Stimulated activated CD4-positive, alpha-beta T cell treated with anti-CD3 and anti-CD28 coated beads, Interleukin-12 subunit alpha, Interleukin-12 subunit beta, amount 100 ng/mL, for 48 hours (primary cell): ENCODE measurements at places on chromosomes 1 and 21.
A peak's percentile ranks its signal among the peaks of the same experiment; 100 is the strongest.

GRCh38 chr1:230498704-230499103, 72.6 kb upstream of the PGBD5 start:
- no peak for DNase-seq

GRCh38 chr1:25030674-25031589, 100.9 kb upstream of the RUNX3 start:
- DNase-seq = peak; percentile 80

DNA sequence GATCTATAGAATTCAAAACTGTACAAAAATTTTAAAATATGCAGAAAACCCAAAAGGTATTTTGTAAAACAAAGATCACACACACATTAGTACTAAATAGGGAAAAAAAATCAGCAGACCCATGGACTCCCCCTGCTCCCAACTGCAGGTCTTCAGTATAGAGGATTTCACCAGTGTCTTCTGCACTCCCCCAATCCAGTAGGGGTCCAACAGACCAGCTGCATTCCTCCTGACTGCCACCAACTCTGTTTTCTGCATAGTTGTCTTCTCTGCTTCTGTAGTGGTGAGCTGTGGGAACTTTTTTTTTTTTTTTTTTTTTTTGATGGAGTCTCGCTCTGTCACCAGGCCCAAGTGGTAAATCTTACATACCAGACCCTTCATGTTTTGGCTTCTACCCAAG, 21.9 kb downstream of the CLCA2 start:
- no peak for DNase-seq

- no peak for DNase-seq
Observed at GRCh38 chr1:223084464-223084866, 58.6 kb downstream of the TLR5 start.

- no peak for DNase-seq
Observed at GRCh38 chr1:217563179-217563578, 67.7 kb downstream of the GPATCH2 start.

DNA sequence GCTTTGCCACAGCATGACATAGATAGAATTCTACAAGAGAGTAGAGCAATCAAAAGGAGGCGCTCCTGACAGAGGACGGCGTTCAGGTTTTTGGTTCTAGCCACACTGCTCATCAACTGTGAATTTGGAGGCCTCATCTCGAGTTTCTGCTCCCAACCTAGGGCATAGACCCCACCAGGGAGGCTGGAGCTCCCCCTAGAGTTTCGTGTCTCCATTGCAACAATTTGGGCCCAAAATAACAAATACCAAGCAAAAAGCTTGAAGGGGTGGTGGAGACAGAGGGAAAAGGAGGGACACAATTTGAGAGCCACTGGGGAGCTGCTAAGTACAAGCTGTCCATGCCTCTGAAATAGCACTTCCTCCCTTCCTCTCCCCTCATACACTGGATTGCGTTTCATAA, 297.0 kb downstream of the GPATCH2 start:
- DNase-seq = no peak

- DNase-seq = no peak
Observed at GRCh38 chr1:115336741-115337140, 1.3 kb downstream of the NGF start.

DNA sequence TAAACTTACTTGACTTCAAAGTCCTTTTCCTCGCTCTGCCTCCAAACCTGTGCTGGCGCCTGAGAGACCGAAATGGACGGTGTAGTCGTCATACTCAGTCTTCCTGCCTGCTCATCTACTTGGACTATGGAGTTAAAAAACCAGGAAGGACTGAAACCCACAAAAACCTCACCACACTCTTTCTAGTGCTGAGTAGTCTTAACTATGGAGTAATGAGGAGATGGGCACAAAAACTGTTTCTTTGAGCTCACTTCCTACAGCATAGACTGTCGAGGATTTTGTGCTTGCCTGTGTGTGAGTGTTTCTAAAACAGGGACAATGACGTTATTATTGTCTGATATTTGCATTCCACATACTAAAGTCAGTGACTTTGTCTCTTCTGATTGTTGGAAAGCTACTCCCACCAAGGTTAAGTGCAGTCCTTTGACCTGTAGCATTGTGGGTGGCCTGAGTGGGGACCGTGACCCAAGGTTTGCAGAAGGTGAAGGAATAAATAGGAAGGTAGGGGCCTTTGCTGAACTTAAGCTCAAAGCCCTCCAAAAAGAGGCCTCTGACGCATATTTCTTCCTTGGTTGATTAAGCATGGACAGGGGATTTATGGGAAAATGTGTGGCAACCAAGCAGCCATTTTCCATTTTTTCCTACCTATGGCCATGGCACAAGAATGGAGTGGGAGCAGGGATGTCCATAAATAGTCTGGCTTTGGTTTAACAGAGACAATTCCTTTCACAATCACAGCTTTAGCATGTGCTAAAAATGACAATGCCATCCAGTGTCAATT, 109.6 kb downstream of the ZBTB18 start:
- no peak for DNase-seq

DNA sequence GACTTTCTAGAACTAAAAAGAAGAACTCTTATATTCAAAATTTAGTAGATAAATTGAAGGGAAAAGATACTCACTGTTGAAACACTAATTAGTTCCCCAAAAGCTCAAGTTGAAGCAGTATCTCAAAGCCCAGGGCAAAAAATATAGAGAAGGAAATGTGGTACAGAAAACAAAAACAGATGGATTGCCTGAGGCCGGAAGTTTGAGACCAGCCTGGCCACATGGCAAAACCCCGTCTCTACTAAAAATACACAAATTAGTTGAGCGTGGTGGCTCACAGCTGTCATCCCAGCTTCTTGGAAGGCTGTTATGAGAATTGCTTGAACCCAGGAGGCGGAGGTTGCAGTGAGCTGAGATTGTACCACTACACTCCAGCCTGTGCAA, 36.0 kb downstream of the FAM177B start:
- DNase-seq = no peak

GRCh38 chr1:65066419-65066765, 81.6 kb upstream of the AK4 start:
- no peak for DNase-seq

DNA sequence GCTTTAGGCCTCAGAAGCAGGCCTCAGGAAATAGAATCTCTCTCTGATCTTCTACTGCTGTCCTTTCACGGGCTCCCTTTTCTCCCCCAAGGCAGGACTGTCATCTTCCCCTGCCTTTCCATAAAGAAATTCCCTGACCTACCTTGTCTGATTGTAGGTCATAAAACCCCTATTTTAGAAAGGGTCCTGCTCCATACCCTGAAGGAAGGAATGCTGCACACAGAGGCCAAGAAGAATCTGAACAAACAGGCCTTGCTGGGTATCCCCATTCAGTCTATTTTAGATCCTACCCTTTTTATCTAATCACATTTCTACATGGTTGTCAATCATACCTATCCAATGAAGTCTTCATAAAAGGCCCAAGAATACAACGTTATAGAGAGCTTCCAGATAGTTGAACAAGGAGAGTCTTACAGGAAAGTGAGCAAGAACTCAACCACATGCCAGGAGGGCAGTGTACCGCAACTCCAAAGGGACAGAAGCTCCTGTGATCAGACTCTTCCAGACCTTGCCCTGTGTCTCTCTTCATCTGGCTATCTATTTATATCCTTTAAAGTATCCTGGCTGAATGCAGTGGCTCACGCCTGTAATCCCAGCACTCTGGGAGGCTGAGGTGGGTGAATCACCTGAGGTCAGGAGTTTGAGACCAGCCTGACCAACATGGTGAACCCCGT, 93.1 kb downstream of the SLC16A1 start:
- DNase-seq = no peak

DNA sequence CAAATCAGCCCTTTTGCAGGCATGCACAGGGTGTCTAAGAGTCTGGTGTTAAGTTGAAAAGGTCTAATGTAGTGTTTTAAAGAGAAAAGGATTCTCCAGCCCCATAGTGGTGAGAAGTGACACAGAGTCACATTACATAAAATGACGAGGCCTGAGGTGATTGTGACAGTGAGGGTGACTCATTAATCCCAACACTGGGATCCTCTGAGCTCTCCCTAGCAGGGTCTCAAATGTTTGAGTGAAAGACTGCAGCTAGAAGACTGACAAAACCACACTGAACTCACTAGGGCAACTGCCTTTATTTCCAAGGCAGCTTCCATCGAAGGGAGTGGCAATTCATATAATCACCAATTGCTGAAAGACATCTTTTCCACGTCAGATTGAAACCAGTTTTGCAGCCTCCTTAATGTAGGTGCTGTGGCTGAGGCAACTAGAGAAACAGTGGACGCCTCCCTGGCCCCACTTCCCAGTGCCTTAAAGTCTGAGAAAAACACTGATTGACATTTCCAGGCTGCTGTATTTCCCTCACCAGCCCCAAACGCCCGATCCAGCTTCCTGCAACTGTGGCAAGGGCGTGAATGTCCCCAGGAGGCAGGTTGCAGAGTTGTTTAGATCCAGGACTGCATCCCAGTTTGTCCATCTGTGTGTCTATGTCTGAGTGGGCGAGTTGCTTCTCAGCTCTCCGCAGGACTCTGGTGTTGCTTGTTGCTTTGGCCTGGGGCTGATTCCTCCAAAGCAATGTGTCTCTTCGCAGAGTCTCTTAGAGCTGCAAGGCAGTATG, 81.4 kb downstream of the RUNX1 start:
- DNase-seq = no peak

DNA sequence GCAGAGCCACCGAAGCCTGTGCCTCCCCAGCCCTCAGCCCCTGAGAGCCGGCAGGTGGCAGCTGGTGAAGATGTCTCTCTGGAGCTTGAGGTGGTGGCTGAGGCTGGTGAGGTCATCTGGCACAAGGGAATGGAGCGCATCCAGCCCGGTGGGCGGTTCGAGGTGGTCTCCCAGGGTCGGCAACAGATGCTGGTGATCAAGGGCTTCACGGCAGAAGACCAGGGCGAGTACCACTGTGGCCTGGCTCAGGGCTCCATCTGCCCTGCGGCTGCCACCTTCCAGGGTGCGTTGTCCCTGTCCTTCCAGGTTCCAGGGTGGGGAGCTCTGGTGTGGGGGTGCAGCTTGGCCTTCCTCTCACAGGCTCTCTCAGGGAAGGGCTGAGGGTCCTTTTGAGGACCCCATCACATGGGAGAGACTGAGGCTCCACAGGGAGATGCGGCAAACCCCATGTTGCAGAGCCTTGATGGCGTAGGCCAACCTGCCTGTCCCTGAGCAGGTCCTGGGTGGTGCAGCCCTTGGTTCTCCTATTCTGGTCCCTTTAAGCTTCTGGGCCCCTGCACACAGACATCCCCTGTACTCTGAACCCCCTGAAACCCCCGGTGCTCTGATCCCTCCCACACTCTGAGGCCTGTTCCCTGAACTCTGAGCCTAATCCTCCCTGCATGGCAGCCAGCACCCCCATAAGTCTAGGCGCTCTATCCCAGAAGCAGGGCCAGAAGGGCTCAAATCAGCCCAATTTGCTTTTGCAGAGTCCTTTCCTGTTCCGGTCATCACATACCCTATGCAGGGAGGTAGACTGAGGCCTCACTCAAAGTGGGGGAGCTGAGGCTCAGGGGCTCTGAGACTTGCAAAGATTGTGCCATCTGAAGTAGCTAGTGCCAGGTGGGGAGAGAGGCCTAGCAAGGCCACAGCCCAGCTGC, 88.5 kb downstream of the TRIM11 start:
- no peak for DNase-seq

- no peak for DNase-seq
Observed at GRCh38 chr1:218346391-218347204, 1.5 kb downstream of the TGFB2 start.

DNA sequence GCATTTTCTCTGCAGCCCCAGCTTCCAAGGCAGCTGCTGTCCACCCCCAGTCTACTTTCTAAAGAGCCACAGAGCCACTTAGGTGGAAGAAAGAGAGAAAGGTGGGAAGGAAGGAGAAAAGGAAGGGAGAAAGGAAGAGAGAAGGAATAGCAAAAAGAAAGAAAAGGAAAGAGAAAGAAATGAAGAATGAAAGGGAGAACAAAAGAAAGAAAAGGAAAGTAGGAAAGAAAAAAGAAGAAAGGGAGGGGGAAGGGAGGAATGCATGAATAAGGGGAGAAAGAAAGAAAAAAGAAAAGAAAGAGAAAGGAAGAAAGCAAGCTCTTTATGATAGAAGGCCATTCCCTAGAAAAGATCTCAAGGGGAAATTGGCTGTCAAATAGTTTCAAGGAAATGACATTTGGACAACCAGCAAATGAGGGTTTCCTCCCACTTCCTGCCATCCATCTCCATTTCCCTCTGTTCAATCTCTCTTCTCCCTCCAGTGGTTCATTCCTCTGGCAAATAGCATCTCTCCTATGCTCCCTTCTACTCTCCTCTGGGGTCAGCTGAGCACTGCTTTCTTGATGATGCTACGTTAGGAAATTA, 3.4 kb upstream of the CSF1 start:
- no peak for DNase-seq

DNA sequence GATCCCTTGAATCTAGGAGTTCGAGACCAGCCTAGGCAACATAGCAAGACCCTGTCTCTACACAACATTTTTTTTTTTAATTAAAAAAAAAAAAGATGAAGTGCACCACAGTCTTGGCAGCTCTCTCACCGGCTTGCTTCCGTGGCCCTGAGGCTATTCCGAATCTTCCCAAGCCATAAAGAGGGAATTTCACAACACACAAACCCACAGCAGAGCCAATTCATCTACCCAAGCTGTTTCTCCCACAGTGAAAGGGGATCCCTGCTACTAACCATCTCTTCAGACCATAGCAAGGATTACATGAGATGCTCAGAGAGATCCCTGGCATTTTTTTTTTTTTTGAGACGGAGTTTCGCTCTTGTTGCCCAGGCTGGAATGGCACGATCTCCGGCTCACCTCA, 8.3 kb upstream of the CHD5 start:
- DNase-seq = no peak

GRCh38 chr1:109919303-109919702, 8.7 kb downstream of the CSF1 start:
- DNase-seq = no peak

- DNase-seq = no peak
Observed at GRCh38 chr1:152906023-152906565, 2.3 kb upstream of the IVL start.

DNA sequence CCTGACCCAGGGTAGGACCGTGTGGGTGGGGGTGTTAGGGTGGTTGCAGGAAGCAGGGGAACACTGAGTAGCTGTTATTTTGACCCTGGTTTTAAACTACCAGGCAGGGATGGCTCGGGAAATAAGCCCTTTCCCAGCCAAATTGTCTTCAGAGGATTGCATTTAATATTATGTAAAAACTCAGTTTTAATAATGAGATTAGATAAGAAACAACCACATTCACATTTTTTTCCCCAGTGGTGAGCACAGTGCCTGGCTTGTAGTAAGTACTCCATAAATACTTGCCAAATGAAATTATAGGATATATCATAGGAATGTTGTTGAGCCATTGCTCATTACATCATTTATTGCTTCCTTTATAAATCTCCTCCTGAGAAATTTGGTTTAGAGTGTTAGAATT, 3.1 kb upstream of the ACP6 start:
- no peak for DNase-seq
